ENCODE measurements at places on chromosomes 1 and 21. TPM values are rescaled to one million over a fixed set of nuclear protein-coding genes. Genes with fewer than 3 reads are reported as not detected.

Gene ERICH3
- not detected for total RNA-seq

DNA sequence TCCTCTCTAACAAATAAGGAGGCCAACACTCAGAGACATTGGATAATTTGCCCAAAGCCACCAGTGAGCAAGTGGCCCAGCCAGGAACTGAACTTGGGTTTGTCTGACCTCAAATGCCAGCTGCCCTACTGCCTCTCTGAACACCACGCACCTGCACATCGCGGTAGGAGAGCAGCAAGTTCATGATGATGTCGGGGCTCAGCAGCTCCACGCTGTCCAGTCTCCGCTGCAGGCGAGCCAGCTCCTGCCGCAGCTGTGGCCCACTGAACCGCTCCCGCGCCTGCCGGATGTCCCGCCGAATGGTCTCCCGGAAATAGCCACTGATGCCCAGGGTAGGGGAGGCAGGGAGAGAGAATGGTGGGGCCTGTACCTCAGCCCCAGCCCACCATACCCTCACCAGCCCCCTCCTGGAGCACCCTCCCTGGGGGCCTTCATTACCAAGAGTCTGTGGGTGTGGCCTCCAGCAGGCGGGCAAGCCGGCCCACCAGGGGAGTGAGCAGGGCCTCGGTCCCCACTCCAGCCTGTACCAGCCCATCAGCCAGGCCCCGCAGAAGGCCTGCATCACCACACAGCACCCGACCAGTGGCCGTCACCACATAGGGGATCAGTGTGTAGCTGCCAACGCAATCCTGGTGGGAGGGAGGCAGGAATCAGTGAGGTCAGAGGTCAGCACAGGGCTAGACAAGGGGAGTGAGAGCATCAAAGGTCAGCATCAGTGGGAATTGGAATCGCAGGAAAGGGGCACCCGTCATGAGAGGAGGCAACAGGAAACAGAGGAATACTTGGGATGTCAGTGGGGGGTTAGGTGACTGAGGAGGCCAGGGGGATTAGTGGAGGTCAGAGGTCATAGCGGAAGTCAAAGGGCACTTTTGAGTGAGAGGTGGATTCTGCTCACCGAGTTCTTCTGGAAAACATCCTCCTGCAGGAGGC is 2.7 kb downstream of the MAP3K6 start:
- DNase-seq: no peak

DNA sequence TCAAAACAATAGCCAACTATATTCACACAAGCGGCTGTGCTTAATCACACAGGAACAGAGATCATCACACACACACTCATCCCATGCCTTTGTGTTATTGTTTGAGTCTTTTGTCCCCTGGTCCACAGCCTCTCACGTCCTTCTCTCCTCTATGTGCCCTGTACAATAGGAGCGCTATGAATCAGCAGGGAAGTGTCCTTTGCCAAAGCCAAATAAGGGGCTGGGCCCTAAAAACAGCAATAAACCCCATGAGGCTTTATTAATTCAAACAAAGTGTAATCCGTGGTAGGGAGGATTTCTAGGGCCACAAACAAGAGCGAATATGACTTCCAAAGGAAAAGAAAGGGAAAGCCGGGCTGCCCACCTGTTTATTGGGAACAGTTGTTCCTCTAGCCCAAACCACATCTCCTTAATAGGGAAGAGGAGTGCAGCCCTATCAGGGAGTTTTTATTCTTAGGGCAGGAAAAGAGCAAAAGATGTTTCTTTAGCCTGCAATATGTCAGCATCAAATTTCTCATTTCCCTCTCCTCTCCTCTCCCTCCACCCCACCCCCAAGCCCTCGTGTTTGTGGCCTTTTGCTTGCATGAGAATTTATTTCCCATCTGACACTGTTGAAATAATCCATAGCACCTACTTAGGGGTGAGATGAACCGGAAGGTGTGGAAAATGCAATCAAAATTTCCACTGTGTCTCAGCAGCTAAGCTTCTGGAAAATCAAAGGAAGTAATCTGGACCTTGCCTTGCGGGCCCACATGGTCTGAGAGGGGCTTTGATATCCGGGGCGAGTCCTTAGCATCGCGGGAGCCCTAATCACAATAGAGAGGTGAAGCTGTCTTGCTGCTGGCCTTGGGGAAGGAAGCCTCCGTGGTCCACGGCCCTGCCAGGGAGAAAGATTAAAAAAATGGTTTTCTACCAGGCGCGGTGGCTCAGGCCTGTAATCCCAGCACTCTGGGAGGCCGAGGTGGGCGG is 45.3 kb upstream of the ITPKB start:
- no peak for DNase-seq

DNA sequence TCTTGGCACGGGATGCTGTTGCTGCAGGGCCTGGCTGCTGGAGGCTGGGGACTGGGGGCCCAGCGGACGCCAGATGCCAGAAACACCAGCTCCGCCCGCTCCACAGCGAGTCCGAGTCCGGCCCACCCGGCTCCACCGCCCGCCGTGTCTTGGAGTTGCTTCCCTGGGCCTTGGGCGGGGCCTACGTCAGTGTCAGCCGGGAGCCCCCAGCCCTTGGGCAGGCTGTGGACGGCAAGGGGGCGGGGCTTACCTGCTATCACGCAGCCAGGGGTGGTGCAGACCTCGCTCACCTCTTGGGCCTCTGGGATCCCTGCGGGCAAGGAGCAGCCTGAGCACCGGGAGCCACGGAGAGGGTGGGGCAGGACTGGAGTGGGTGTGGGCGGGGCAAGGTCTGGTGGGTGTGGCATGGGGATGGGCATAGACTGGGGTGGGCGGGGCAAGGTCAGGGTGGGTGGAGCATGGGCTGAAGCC is 21.8 kb downstream of the MMEL1 start:
- peak; percentile 65 for DNase-seq

Gene LY9
- total RNA-seq: 1.6 TPM
